ENCODE measurements at places on chromosomes 16 and 17.

DNA sequence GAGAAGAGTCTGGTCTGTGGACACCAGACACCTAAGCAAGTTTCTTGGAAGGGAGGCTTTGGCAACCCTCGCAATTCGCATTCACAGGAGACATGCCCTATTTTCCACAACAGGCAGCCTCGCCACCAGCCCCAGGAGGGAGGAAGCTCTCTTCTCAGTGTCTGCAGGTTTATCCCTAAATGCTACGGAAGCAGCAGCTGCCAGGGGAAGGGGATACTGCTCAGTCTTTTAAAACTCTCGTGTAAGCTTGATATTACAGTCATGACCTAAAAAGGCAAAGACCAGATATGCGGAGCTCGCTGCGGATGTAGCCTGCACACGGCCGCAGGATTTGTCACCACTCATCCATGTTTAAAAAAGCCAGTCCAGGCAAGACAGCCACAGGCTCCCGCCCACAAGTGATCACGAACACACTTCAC, 159.2 kb upstream of the RPH3AL start:
- no peak for DNase-seq

DNA sequence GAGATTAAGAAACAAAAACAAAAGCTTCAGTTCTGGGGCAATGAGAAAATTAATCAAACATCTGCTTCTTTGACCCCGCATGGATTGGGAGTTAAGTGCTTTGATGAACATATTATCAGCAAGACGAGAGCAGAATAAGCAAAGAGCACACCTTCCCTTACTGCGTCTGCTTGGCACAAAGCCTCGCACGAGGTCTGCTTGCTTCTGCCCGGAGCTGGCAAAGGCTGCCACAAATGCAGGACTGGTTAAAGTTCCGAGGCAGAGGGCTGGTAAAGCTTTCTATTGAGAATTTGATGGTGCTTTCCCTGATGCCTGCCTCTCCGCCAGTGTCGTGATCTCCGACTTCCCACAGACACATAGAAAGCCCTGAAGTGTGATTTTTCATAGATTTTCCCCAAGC, 17.0 kb downstream of the VAT1L start:
- DNase-seq: no peak

DNA sequence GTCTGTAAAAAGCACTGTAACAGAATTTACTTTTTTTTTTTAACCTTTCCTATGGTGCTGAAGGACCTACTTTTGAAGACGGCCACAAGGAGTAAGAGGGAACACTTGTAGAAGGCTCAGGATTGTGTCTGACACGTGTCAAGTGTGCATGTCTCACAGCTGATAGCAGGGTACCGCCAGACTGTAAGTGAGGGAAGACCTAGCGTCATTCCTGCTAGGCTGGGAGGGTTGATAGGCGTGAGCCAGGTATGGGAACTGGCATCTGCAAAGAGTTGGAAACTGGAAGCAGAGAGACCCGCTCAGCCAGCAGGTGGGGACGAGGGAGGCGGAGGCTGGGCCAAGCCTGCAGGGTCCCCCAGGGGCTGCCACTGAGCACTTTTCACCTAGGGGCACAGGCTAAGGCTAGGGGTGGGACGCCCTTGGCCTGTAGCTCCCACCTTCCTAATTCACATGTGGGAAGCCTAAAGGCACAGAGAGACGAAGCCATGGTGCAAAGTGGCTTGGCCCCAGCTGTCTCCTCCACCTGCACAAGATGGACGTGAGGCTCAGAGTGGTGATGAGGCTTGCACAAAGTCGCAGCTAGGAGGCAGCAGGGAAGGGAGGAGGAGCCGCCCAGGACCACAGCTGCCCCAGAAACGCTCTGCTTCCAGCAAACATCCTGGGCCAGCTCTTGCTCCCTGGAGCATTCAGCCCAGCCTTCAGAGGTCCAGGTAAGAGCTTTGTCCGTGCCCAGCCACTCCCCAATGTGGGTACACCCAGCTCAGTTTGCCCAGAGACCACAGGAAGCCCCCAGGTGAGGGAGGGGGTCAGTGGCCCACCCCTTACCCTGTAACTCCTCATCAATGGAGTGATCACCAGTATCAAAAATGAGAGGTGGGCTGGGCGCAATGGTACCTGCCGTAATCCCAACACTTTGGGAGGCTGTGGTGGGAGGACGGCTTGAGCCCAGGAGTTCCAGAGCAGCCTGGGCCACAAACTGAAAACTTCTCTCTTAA, 18.9 kb downstream of the VASN start:
- no peak for DNase-seq

GRCh38 chr17:75927286-75927922, 13.4 kb downstream of the FBF1 start:
- DNase-seq: no peak

GRCh38 chr16:2966043-2966807, 2.1 kb downstream of the KREMEN2 start:
- DNase-seq: no peak

GRCh38 chr17:50887705-50888245, 21.6 kb upstream of the TOB1 start:
- no peak for DNase-seq

DNA sequence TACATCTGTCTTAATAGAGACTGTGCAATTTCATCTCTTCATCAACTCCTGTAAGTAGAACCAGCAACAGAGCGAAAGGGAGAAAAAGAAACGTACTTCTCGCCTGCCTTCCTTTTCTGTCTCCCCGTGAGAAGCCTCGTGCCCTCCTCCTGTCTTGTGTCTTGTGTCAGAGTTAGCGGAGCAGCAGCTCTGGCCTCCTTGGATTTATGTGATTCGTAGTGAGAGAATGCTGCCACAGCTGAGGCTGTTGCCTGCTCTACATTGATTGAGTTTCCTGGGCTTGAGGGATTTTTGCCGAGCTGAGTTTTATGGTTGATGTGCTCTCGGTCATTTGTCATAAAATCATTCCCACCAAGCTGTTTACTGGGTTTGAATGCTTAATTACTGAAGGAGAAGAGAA, 579.1 kb upstream of the RBFOX1 start:
- no peak for DNase-seq

DNA sequence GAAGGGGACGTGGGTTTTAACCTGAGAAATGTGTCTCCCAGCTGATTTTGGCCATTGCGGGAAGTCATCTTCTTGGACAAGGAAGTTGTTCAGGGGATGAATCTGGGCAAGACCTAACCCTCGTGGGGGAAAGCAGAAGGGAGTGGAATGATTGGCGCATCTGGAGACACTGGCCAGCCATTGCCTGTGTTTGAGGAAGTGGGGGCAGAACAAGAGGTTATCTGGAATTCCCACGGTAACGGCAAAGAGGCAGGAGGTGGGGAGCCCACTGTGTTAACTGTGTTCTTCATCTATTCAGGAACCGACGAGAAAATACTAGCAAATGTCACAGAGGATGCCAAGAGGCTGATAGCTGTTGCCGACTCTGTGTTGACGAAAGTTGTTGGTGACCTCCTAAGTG, 66.9 kb downstream of the RNF213 start:
- DNase-seq: no peak

- DNase-seq: no peak
Measured at GRCh38 chr17:63438092-63439051, 7.7 kb downstream of the CYB561 start.

- DNase-seq: no peak
Measured at GRCh38 chr17:4490109-4490591, 8.5 kb upstream of the SPNS2 start.

GRCh38 chr17:46002311-46002972, 3.4 kb downstream of the STH start:
- DNase-seq: peak; percentile 69

DNA sequence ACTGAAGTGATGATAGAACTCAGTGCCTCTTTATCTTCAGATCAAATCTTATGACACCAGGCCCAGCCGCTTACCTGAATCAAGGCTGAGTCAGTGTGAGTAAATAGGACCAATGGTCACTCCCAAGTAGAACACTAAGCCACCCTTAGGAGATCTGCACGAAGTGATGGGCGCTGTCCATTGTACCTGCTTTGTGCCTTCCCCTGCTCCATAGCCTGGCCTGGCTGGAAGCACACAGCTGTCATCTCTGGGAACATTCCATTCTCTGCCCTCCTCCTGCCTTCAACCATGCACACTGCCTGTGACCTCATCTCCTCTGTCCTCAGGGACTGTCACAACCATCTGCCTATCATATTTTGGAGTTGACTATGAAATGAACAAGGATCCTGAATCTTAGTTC, 279.5 kb upstream of the ASIC2 start:
- no peak for DNase-seq

- DNase-seq: no peak
Measured at GRCh38 chr17:81652906-81653771, 3.2 kb downstream of the PDE6G start.

DNA sequence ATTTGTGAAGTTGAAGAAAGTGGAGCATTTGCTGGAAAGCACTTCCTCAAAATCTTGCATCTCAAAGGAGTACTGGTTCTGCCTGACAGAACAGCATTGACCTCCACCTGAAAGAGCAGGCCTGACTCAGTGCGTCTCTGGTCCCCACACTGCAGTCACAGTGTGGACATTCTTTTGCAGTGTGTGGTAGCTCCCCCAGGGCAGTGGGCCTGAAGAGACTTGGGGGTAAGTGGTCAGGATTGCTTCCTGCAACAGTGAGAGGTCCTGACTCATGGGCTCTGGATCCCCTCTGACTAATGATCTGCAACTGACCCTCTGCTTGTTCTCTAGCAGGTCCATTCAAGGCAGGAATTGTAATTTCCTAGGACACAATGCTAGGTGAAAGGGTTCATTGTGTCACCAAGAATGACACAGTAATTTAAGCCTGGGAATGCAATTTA, 204.9 kb upstream of the KCNJ16 start:
- no peak for DNase-seq

DNA sequence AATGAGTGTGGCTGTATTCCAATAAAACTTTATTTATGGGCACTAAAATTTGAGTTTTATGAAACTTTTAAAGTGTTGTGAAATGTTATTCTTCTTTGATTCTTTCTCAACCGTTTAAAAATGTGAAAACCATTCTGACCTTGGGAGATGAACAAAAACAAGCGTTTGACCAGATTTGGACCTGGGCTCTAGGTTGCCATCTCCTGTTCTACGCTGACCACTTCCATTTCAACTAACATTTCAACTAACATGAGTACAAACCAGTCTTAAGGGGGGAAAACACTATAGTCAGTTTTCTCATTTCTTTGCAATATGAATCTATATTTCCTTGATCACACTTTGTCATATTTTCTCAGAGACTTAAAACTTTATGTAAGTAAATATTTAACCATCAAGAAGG, 118.4 kb upstream of the IRX5 start:
- DNase-seq: no peak

- DNase-seq: peak; percentile 71
Measured at GRCh38 chr17:64028874-64029464, 8.5 kb upstream of the ICAM2 start.

DNA sequence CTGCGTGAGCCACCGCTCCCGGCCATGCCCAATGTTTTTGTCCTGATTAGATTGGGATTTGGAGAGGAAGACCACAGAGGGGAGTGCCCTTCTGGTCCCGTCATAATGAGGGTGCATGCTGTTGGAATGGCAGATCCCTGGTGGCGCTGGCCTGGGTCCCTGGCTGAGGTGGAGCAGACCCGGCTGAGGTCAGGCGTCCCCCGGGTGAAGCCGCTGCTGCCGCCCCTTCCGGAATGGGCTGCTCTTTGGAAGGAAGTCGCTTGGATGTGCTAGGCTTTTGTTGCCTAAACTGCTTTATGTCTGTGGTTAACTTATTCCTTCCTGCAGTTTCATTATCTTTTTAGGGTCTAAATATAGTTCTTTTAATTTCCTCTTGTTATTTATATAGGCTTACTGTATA, 120.3 kb upstream of the CHMP6 start:
- DNase-seq: no peak

- peak; percentile 74 for DNase-seq
Measured at GRCh38 chr17:39757931-39758873, 20.5 kb downstream of the GRB7 start.

Data from stimulated activated CD4-positive, alpha-beta T cell treated with anti-CD3 and anti-CD28 coated beads, Interleukin-1b, Interleukin-23, amount 100 ng/mL, for 48 hours (primary cell).